ENCODE measurements at places on chromosomes 16 and 17.

DNA sequence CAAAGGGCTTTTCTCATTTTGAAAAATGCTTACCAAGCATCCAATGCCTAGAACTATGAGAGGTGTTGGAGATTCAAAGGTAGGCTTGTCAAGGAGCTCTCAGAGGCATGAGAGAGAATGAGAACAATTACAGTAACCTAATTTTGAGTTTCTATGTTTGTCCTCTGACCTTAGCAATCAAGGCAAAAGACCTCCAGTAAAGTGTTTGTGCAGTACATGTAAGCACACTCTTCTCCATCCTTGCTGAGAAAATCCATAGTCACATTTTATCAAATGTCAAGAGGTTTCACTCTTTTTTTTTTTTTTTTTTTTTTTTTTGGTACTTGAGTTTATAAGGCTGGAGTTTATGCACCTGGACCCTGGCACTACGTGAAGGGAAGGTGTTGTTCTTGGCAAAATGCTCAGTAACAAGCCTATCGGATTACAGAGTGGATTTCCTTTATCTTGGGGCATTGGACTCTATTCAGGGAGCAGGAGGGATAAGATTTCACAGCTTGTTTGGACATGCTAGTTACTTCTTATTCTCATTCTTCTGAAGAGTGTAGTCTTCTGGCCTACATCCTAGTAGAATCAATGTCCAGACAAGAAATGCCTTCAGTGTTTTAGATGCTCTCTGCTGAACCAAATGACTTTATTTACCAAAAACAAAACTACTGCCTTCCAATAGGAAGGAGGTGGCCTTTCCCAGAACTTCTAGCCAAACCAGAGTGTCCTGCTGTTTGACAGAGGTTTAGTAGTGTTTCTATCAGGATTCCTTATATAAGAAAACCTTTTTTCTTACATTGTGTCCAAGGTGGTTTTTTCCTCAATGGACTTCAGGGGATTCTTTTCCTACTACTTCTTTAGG lies 21.9 kb downstream of the KCNJ2 start:
- H3K27ac ChIP-seq = no peak overlapping the region
- H3K36me3 ChIP-seq = no peaks in the 10 kb centered on the region
- DNase-seq = no peak
- H3K27me3 ChIP-seq = peaks cover 9% of the 10 kb centered on the region
- no peaks in the 10 kb centered on the region for H3K4me1 ChIP-seq

DNA sequence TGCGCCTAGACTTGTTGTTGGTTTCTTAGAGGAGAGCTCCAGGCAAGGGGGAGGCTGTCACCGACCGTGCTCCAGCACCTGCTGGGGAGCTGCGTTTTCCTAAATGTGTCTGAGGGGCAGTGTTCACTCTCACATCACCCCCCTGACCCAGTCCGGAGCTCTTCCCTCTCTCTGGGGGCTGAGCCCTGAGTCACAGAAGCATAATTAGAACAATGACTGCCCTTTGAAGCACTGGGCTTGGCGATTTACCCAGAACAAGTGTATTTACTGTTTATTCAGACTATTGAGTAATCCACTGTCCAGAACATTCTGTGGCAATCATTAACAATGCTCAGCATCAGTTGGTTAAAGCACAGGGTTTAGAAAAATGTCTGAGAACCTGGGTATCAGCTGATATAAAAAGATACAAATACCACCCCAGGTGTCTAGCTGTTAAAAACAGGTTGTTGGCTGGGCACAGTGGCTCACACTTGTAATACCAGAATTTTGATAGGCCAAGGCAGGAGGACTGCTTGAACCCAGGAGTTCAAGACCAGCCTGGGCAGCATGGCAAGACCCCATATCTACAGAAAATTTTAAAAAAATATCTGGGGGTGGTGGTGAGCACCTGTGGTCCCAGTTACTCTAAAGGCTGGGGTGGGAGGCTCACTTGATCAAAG lies 8.1 kb downstream of the CES4A start:
- H3K4me3 ChIP-seq = no peak overlapping the region
- peaks cover 8% of the 10 kb centered on the region for H3K4me1 ChIP-seq

DNA sequence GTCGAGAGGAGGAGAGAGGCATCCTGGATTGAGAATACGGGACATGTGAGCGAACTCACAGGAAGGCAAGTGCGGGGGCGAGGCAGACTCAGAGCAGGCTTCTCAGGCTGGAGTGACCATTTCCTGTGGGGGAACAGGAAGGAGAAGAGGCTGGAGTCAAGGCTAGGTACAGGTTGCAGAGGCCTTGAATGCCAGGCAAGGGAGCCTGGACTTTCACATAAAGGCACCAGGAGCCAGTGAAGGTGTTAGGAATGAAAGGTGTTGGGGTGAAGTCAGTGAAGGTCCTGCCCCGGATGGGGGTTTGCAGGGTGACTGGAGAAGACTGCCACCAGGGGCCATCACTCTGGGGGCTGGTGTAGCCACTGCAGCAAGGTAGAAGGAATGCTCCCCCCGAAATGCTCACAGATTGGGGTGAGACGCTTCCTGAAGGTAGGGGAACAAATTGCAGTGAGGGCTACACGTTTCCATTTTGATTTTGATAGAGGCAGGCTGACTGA lies 5.3 kb upstream of the GPRC5C start:
- H3K27me3 ChIP-seq = no peaks in the 10 kb centered on the region
- no peak overlapping the region for H3K27ac ChIP-seq
- no peak overlapping the region for H3K4me3 ChIP-seq
- H3K36me3 ChIP-seq = no peaks in the 10 kb centered on the region
- DNase-seq = peak; percentile 53

DNA sequence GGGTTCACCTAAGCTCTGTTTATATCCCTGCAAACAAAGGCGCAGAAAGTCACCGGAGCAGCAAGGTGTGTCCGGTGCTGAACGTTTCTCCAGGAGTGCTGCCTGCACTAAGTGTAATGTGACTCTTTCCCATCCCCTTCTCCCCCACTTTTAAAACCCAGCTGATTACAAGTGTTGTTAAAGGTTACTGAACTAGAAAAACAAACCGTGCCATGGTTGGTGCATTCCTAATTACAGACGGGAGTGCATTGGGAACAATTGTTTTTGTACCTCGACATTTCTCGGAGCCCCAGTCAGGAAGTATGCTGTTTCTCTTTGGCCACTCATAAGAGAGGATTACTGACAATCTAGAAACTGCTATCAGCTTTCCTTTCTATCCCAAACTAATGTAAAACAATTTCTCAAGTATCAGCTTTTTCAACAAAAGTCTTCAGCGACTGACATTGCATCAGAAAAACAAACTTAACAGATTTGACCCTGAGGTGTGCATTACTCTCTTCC lies 441.0 kb upstream of the SALL1 start:
- peaks cover 11% of the 10 kb centered on the region for H3K4me1 ChIP-seq
- no peaks in the 10 kb centered on the region for H3K36me3 ChIP-seq
- H3K27me3 ChIP-seq = no peaks in the 10 kb centered on the region
- no peak overlapping the region for H3K27ac ChIP-seq

DNA sequence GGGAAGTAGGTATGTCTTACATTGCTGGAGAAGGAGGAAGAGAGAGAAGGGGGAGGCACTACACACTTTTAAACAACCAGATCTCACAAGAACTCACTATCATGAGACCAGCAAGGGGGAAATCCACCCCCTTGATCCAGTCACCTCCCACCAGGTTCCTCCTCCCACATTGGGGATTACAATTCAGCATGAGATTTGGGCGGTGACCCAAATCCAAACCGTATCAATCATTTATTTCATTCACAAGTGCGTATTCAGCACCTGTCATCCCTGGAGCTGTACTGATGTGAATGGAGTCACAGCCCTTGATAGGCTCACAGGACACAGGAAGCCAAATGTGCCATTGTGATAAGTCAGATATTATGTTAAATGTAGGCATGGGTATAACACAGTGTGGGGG lies 228.3 kb upstream of the HSBP1 start:
- H3K4me3 ChIP-seq = no peak overlapping the region
- H3K36me3 ChIP-seq = no peaks in the 10 kb centered on the region
- H3K27me3 ChIP-seq = no peaks in the 10 kb centered on the region
- no peak overlapping the region for H3K27ac ChIP-seq
- no peaks in the 10 kb centered on the region for H3K4me1 ChIP-seq

DNA sequence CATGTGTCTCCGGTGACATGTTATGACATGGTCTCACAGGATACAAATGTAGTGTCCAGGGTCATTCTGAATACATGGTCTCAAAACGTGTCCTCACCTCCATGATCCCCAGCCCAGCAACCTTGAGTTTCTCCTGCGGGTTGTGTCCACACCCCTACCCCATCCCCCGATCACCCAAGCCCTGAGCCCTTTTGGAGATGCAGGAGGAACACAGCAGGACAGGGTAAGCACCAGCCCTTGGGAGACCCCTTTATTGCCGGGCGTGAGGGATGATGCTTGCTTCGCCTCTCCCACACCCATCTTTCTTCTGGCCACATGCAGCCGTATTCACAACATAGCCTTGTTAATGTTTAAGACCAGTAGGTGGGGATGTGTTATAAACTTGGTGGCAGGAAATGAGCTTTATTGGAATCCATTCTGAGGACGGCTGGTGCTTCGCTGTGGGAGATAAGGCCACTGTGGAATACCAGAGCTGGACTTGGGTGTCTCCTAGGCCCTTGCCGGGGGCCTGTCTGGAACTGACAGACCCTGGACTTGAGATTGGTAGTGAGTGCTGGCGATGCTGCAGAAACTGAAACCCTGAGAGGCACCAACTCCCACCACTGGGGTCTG lies 5.5 kb downstream of the TMEM132E start:
- no peak overlapping the region for H3K27ac ChIP-seq
- H3K27me3 ChIP-seq = peaks cover 79% of the 10 kb centered on the region
- H3K36me3 ChIP-seq = no peaks in the 10 kb centered on the region
- no peak overlapping the region for H3K4me3 ChIP-seq
- DNase-seq = peak; percentile 59
- peaks cover 11% of the 10 kb centered on the region for H3K4me1 ChIP-seq

DNA sequence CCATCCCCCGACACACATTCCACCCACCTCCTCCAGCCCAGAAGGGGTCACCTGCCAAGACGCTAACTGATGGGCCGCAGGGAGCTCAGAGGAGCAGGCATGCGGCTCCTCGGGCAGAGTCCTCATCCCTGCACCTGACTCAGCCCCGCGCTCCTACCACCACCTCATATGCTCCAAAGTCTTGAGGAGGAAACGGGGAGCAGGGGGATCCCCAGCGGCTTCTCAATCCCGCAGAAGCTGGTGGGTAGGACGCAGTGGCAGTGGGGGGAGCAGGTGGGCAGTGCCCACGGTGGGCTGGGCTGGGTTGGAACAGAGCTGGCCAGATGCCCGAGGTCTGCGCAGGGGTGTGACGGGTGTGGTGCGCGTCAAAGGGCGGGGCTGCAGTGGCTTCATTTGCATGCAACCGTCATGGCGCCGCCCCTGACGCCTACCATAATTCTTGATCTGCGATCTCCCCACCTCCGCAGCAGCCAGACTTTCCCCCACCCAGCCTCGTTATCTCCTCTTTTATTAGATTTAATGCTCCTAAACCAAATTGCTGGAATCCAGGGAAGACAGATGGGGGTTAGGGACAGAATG lies 39.0 kb upstream of the EMP2 start:
- no peak overlapping the region for H3K4me3 ChIP-seq
- H3K27me3 ChIP-seq = no peaks in the 10 kb centered on the region
- DNase-seq = no peak
- no peaks in the 10 kb centered on the region for H3K36me3 ChIP-seq

DNA sequence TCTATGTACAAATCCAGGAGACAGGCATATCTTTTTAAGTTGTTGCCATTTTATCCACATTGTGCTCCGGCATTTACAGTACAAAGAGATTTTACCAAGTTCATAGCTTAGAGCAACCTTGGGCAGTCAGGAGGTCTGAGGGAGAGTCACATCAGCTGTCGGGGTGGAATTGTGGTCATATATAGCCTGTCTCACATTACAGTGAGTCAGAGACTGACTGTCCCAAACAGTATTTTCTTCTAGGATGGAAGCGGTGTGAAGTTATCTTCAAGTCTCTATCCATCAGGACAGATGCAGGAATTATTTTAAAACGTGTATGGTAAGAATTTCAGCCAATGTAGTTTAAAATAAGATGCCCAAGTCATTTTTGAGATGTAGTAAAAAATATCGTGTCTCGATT lies 53.0 kb downstream of the GPRC5B start:
- no peaks in the 10 kb centered on the region for H3K27me3 ChIP-seq
- DNase-seq = peak; percentile 66
- no peak overlapping the region for H3K27ac ChIP-seq
- peaks cover 10% of the 10 kb centered on the region for H3K4me1 ChIP-seq
- no peak overlapping the region for H3K4me3 ChIP-seq
- no peaks in the 10 kb centered on the region for H3K36me3 ChIP-seq

- no peak overlapping the region for H3K4me3 ChIP-seq
- DNase-seq = peak; percentile 52
- H3K27me3 ChIP-seq = peaks cover 4% of the 10 kb centered on the region
- H3K4me1 ChIP-seq = peaks cover 13% of the 10 kb centered on the region
- H3K36me3 ChIP-seq = no peaks in the 10 kb centered on the region
Observed at GRCh38 chr16:66127459-66128370, 238.8 kb upstream of the CDH5 start.

Data from cardiac muscle cell (in vitro differentiated cells and primary cell).